ENCODE measurements at places on chromosomes 1 and 21.
A peak's percentile ranks its signal among the peaks of the same experiment; 100 is the strongest.

GRCh38 chr1:18954270-18955071 lies 2.0 kb downstream of the IFFO2 start:
- peaks cover 70% of the 10 kb centered on the region for H3K4me1 ChIP-seq
- no peaks in the 10 kb centered on the region for H3K27me3 ChIP-seq
- no peak for DNase-seq
- H3K4me3 ChIP-seq, result peak overlapping the region; percentile 86
- H3K27ac ChIP-seq, result peak overlapping the region; percentile 60

GRCh38 chr1:33348676-33349080 lies 27.8 kb upstream of the A3GALT2 start:
- peaks cover 3% of the 10 kb centered on the region for H3K27me3 ChIP-seq
- H3K27ac ChIP-seq, result peak overlapping the region; percentile 91
- DNase-seq, result peak; percentile 14
- peaks cover 50% of the 10 kb centered on the region for H3K4me1 ChIP-seq
- H3K36me3 ChIP-seq, result peaks cover 27% of the 10 kb centered on the region

- H3K4me1 ChIP-seq, result no peaks in the 10 kb centered on the region
- H3K27me3 ChIP-seq, result peaks cover 2% of the 10 kb centered on the region
- no peak overlapping the region for H3K4me3 ChIP-seq
Observed at GRCh38 chr1:22570140-22570909, 7.0 kb downstream of the EPHA8 start.

GRCh38 chr1:196461521-196461920 lies 146.7 kb downstream of the KCNT2 start:
- H3K36me3 ChIP-seq, result no peaks in the 10 kb centered on the region
- no peak overlapping the region for H3K4me3 ChIP-seq
- DNase-seq, result no peak
- H3K27ac ChIP-seq, result no peak overlapping the region
- no peaks in the 10 kb centered on the region for H3K27me3 ChIP-seq
- no peaks in the 10 kb centered on the region for H3K4me1 ChIP-seq

DNA sequence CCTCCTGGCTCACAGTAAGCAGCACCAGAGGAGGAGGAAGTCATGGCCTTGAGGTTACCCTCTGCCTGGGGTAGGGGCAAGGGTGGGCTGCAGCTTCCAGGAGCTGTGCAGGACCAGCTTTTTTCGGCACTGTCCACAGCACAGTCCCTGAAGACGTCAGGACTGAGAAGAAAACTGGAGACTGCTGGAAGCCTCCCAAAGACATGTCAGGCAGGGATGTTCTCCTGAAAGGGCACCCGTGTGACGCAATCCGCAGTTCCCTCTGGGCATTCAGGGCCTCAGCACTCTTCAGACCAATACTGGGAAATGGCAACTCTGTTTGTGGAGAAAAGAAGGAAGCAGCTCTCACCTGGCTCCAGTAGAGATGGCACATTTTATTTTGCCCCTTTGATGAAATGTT lies 64.8 kb upstream of the TENT5C start:
- peaks cover 2% of the 10 kb centered on the region for H3K27me3 ChIP-seq
- peaks cover 30% of the 10 kb centered on the region for H3K4me1 ChIP-seq
- no peak overlapping the region for H3K4me3 ChIP-seq

DNA sequence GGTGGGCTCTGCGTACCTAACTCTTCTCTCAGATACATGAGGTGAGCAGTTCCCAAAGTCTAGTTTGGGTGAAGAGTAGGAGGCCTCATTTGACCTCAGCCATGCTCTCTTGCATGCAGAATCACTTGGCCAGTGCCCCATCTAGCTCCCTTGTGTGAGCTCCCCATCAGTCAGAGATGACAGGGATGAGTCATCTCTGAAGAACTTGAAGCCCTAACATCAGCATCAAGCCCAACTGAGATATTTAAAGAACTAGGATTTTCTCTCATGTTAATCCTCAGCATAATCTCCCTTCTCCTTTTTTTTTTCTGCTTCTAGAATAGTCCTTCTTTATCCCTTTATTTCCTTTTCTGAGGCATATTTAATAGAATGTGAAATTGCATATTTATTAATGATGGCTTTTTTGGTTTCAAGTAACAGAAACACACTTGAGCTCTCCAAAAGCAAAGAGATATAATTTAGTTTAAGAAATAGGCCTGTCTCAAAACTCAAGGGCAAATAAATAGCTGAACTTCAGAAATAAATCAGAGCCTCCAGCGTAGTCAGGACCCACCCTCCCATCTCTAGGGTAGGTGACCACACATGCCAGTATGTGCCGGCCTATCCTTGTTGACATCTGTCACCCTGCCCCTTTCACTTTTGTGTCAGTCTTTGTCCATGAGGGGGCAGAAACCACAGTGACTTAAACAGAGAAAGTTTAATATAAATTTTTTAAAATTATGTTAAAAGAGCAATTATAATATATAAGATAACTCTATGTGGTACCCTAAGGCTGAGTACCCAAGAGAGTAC lies 112.3 kb downstream of the TSEN15 start:
- no peak for DNase-seq
- H3K27me3 ChIP-seq, result peaks cover under 1% of the 10 kb centered on the region
- peaks cover 21% of the 10 kb centered on the region for H3K4me1 ChIP-seq
- H3K27ac ChIP-seq, result peak overlapping the region; percentile 7
- peaks cover 3% of the 10 kb centered on the region for H3K36me3 ChIP-seq

GRCh38 chr1:47870480-47870879 lies 126.7 kb downstream of the TRABD2B start:
- DNase-seq, result no peak
- no peaks in the 10 kb centered on the region for H3K36me3 ChIP-seq
- no peak overlapping the region for H3K4me3 ChIP-seq
- no peaks in the 10 kb centered on the region for H3K27me3 ChIP-seq
- H3K27ac ChIP-seq, result no peak overlapping the region

Measured in activated T-helper 2 cell treated with anti-CD3 and anti-CD28 coated beads, Interferon-gamma antibody, Interleukin-2, Interleukin-4, amounts not matched to agents 10 μg/mL and 5 μg/mL and 100 μg/mL, durations not matched to agents 14 hours and 24 hours and 36 hours (primary cell).